ENCODE measurements at places on chromosomes 6 and 20.

DNA sequence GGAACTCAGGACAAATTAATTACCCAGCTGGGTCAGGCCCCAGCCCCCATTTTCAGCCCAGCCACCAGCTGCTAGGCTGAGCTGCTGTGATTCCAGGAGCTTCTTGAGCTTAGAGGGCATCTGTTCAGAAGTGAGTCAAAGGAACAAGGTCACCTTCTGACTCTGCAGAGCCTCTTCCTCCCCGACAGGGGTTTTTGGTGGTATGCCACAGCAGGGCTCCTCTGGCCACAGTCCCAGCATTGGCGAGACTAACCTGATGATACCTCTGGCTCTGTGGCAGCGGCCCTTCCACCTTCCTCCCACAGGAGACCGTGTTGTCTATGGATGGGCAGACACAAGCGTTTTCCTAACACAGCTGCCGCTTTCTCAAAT lies 39.7 kb downstream of the ZC3H12D start:
- DNase-seq = no peak

DNA sequence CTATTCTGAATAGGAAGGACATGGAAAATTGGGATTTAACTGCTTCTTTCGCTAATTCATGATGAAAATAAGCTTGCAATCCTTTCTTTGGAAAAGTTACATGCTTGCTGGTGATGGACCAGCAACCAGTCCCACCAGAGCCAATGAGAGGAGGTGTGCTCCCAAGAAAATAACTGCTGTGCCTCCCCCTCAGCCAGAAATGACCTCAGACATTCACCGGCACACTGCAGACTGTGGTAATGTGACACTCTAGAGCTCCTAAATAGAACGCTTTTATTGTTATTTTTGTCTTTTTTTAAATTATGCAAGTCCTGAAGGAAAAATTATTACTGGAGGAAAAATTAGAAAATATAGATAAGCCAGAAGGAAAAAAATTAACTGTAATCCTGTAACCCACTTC lies 2.6 kb downstream of the PYGB start:
- no peak for DNase-seq

DNA sequence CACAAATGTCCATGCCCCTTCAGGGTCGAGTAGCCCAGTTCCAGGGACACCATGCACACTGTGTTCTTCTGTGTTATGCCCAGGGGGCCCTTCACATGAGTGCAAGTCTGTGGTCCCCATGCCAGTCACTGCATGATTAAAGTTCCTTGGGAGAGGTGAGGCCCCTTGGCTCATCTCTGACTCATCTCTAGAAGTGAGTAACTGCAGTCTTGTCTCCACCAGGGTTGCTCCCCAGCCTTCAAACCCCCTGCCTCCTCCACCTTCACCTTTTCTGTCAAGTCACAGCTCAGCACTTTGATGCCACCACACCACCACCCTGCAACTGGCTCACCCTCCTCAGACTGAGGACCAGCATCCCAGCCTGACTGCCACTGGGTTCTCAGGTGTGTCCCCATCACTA lies 161.7 kb downstream of the UNC5CL start:
- no peak for DNase-seq

- no peak for DNase-seq
Observed at GRCh38 chr6:35470663-35471120, 2.5 kb downstream of the RPL10A start.
